ENCODE measurements at places on chromosomes 6 and 20.

DNA sequence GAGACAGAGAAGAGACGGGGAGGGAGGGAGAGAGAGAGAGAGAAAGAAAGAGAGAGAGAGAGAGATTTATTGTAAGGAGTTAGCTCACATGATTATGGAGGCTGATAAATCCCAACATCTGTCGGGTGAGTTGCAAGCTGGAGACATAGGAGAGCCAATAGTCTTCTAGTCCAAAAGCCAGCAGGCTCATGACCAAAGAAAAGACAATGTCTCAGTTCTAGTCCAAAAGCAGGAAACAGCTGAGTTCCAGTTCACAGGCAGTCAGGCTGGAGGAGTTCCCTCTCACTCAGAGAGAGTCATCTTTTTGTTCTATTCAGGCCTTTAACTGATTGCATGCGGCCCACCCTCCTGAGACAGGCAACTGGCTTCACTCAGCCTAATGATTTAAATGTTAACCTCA lies 416.6 kb downstream of the PREX1 start:
- DNase-seq, result no peak

GRCh38 chr6:16671302-16672289 lies 89.7 kb downstream of the ATXN1 start:
- no peak for DNase-seq

GRCh38 chr6:29490552-29490951 lies 2.8 kb upstream of the MAS1L start:
- no peak for DNase-seq

DNA sequence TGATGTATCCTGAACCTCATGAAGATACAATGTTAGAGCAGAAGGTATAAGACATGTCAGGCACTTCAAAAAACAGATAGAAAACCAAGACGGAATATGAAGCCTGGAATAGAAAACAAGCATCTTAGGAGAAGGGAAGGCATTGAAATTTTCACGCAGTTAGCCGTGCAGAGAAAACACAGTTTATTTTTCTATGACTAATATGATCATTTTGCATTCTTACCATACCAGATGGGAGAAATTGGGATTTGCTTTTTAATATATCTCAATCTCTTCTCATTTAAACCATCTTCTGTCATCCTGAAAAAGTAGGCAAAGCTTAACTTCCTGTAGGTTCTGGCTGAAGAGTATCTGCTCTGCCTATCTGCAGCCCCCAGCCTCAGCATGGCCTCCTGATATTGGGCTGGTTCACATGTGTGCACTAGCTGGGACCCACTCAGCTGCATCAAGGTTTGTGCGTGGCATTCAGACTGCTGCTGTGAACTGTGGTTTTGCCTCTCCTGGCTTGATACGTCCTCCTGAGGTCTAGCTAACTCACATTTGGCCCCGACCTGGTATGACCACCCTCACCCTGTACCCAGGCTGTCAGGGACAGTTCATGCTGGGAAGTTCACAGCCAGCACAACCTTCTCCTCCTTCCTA lies 392.5 kb upstream of the SASH1 start:
- peak; percentile 39 for DNase-seq

GRCh38 chr20:18989736-18990474 lies 176.3 kb downstream of the SCP2D1 start:
- no peak for DNase-seq

GRCh38 chr6:70537266-70537665 lies 29.5 kb upstream of the SDHAF4 start:
- no peak for DNase-seq

DNA sequence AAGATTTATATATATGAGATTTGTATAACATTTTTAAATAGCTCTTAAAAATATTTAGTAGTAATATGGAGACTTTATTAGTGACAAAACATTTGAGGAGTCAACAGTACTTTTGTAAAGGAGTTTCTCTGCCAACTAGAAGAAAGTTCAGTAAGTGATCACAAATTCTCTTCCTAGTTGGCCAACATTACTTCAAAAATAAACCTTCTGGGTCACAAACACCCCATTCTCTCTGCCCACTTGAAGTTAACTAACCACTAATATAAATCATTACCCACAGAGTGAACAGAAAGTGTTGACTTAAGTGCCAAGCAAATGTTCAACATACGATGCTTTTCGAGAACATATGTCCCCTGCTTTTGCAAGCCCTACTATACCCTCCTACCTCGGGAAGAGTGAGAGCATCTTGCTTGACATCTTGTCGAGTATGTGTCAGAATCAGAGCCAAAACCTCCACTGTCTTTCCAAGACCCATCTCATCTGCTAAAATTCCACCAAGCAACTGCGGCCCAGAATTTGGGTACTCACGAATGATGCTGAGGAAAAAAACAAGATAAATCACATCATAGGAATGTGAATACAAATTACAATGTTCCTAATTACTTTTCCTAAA lies 16.9 kb downstream of the SHPRH start:
- no peak for DNase-seq
